ENCODE measurements at places on chromosomes 2 and 18. TPM values are rescaled to one million over a fixed set of nuclear protein-coding genes. Genes with fewer than 3 reads are reported as not detected.

The IL18RAP gene
- not detected for polyA plus RNA-seq

The ATP8B1 gene
- polyA plus RNA-seq: not detected

The IL36B gene
- not detected for polyA plus RNA-seq

The SLC16A14 gene
- polyA plus RNA-seq: 0.14 TPM

The KCNJ13 gene
- 0.30 TPM for polyA plus RNA-seq

The IL1RL1 gene
- polyA plus RNA-seq: not detected

Data from CD4-positive, CD25-positive, alpha-beta regulatory T cell (primary cell).